NCI-H774 (cell line): ENCODE measurements at places on chromosomes 2 and 18.

GRCh38 chr2:151845884-151846283 lies 17.7 kb upstream of the ARL5A start:
- no peak for DNase-seq

GRCh38 chr2:80059447-80059846 lies 245.1 kb downstream of the LRRTM1 start:
- no peak for DNase-seq

GRCh38 chr2:151553-152334 lies 105.4 kb upstream of the FAM110C start:
- no peak for DNase-seq

DNA sequence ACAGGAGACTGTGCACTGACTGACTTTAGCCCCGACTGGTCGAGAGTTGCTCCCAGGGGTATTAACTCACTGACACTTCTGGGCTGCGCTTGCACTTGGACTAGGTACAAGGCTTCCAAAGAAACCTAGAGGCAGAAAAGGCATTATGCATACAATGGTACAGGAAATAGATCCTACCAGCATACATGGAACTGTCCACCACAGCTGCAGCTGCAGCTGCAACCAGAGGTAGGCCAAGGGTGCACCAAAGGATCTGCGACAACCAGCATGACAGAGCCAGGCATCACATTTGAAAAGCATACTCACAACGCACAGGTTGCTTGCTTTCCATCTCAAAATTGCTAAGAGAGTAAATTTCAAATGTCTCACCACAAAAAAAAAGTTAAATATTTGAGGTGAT lies 22.6 kb upstream of the PGAP1 start:
- DNase-seq = no peak

- no peak for DNase-seq
Observed at GRCh38 chr2:150484461-150485021, 2.9 kb downstream of the RND3 start.

GRCh38 chr2:53233759-53234547 lies 533.7 kb upstream of the CHAC2 start:
- DNase-seq = no peak

DNA sequence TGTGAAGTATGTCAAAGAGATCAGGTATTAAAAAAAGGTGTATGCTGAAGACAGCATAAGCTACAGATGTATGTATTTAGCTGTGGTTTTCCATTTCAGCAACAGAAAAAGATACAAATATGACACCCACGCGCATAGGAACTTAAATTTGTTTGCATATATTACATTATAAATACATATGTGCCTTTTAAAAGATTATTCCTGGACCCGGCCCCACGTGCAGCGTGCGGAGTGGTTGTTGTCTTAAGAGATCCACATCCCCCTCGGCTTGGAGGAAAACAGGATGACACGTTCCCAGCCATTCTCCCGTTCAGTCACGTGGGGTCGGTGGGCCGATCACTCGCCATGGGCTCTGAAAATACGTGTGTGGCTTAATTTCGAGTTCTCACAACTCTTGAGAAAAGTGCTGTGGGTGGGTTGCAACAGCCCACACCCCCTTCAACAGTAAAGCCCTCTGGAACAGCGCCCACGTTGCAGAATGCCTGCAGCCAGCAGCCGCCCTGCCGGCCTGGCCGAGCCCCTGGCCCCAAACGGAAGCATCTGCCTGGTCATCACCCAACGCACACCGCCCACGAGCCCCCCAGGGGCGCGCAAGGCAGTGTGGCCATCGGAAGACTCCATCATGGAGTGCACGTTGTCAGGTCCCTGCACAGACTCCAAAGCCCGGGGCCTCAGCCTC lies 18.6 kb upstream of the KCNG2 start:
- DNase-seq = no peak

DNA sequence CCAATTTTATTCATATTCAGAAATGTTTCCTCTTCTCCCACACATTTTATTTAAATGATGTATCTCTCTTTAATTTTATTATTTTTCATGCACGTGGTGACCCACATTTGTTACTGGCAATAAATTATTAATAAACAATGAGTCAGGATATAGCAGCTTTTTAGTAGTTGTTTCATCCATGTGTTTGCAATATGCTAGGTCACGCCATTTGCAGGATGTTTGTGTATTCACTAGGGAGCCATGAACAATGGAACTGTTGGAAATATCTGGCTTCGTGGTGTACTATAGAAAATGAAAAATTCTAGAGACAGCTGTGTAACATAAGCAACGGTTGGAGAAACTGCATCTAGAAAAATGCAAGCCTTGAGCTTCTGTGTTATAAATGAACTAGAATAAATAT lies 176.0 kb upstream of the COL3A1 start:
- DNase-seq = no peak

DNA sequence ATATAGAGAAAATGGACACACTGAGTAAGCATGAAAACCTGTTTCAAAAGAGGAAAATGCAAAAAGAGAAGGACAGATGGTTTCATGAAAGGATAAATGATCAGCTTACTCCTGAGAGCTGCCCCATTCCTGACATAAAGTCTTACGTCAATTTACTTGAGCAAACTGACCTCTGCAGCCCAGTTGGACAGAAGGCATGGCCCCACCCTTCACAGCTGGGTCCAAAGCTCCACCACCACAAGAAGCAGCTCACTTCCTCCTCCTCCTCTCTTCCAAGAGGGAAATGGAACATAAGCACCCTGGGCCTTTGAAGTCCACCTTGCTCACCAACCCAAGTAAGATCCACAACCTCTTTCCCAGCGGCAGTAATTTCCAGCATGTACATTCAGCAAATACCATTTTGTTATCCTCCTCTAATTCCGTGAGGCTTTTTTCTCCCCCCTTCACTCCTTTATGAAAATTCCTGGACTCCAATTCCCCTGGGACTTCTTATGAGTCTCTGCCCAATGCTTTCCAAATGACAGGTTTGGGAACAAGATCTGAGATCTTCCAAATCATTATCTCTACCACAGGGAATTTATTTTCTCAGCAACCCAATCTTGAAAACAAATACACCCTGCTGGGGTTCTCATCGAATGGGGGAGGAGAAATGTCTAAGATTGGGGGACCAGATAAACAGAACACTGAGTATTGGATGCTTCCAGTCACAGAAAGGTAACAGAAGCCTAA lies 10.1 kb downstream of the COL4A4 start:
- DNase-seq = no peak

- DNase-seq = no peak
Observed at GRCh38 chr2:47211497-47212011, 56.4 kb upstream of the STPG4 start.

DNA sequence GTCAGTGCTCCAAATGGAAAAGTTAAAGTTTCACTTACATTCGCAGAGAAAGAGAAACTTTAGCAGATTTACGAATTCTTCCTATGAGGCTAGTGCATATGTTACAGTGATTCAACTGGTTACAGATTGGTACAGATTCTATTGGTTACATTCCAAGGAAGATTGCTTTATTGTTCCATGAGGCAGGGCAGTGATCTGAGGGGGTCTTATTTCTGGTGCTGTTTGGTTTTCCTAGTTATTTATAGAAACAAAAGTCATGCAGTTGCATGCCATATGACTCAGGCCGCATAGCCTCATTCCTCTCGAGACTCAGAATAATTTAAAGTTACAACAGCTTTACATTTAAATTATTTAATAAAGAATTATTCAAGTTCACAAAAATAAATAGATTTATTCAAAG lies 385.4 kb upstream of the SYT4 start:
- DNase-seq = no peak

GRCh38 chr2:45167920-45168629 lies 158.8 kb upstream of the SIX2 start:
- no peak for DNase-seq

DNA sequence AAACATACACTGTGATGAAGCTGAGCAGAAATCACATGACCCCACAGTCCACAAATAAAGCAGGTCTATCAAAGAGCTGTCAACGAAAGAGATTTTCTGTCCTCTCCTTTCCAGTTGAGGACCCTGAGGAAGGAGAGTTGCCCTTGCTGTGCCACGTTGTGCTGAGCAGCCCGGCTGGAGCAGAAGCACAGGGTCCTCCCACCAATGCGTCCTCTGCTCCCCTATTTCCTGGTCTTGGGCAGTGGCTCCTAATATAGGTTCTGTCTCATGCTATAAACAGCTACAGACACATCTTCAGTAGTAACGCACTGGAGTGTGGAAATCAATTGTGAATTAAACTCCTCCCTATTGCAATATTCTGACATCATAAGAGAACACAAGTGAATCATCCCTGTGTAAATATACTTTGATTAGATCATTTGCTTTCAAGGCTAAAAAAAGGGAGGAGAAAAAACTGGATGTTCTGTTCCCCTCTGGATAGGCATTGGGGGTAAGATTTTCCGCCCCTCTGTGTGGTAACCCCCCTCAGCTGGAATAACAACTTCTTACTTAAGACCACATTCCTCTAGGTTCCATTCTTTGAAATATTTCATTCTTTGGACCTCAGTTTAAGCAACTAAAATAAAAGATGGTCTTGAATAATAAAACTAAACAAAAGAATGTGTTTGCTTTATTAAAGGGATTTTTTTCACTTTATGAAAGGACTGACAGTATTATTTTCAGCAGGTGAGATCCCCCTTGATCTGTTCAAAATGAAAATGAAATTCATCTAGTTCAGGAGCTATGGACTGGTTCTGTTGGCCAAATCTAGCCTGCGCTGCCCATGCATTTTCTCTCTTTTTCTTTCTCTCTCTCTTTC lies 8.3 kb upstream of the RHOB start:
- peak; percentile 77 for DNase-seq

GRCh38 chr2:121084130-121084680 lies 200.8 kb downstream of the TFCP2L1 start:
- DNase-seq = no peak

GRCh38 chr2:203782262-203782976 lies 76.0 kb downstream of the CD28 start:
- peak; percentile 60 for DNase-seq

DNA sequence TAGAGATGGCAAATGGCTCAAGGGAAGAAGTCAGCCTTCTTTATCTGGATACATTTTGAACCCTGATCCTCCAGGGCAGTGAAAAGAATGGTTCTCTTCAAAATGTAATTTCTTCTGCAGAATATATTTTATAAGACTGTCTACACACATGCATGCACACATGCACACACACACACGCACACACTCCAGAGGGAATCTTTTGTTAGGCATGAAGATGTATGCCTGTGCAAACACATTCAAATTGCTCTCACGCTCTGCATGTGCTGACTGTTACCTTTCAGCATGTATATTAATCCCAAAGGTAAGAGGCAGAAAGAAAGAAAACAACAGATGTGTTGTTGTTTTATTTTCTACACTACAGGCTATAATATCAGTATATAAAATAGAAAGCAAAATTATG lies 43.2 kb downstream of the SLC5A7 start:
- no peak for DNase-seq
